AG09309 (cell line): ENCODE measurements at places on chromosomes 3 and 15.

- DNase-seq = no peak
These were observed 301.3 kb downstream of the ZNF385D start for GRCh38 chr3:21449738-21450137.

GRCh38 chr15:36896949-36897348 is 203.4 kb downstream of the MEIS2 start:
- DNase-seq = no peak

DNA sequence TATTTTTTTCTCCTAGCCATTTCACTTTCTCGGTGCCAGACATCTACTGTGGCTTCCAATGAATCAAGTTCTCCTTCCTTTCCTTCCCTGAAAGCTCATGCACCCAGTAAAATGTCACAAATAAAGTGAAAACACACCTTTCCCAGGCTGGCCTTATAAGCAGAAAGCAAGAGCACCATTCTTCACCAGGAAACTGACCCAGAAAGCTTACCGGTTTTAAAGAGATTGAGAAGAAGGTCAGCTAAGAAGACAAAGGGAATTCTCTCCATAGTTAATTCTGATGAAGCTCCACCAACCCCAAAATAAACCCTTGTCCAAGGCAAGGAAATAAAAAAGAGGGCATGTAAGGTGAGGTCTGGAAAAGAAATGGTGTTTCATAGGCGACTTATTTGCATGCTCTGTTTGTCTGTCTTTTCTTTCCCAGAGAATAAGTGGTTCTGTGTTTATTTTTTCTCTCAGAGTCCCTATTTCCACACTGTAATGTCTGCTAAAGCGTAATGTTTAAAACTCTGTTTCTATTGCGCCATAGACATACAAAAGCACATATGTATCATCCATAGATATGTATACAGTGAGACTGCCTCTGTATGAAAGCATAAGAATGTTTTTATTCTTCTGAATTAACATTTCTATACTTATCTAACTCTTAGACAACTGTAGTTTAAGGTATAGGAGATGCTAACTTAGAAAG is 2.8 kb downstream of the LSAMP start:
- DNase-seq = no peak

- no peak for DNase-seq
These were observed 31.5 kb downstream of the IGF2BP2 start for GRCh38 chr3:185793381-185793780.

- DNase-seq = no peak
These were observed 405.7 kb upstream of the MCTP2 start for GRCh38 chr15:93825682-93826081.

- DNase-seq = peak; percentile 63
These were observed 55.8 kb upstream of the DGKG start for GRCh38 chr3:186417791-186418190.

DNA sequence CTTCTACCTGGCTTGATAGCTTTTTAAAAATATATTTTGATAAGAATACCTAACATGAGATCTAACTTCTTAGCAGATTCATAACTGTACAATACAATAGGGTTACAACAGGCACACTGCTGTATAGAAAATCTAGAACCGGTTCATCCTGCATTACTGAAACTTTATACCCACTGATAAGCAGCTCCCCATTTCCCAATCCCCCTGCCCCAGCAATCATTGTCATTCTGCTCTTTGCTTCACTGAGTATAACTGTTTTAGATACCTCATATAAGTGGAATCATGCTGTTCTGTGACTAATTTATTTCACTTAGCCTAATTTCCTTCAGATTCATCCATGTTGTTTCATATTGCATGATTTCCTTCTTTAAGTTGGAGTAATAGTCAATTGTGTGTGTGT is 906.0 kb downstream of the GBE1 start:
- DNase-seq = no peak

GRCh38 chr15:60626051-60626450 is 147.1 kb upstream of the ICE2 start:
- DNase-seq = no peak

- DNase-seq = no peak
These were observed 11.7 kb downstream of the CLDN16 start for GRCh38 chr3:190399677-190400076.

- no peak for DNase-seq
These were observed 51.0 kb downstream of the PHC3 start for GRCh38 chr3:170130532-170130931.

GRCh38 chr3:126131881-126132750 is 48.2 kb upstream of the SLC41A3 start:
- no peak for DNase-seq

DNA sequence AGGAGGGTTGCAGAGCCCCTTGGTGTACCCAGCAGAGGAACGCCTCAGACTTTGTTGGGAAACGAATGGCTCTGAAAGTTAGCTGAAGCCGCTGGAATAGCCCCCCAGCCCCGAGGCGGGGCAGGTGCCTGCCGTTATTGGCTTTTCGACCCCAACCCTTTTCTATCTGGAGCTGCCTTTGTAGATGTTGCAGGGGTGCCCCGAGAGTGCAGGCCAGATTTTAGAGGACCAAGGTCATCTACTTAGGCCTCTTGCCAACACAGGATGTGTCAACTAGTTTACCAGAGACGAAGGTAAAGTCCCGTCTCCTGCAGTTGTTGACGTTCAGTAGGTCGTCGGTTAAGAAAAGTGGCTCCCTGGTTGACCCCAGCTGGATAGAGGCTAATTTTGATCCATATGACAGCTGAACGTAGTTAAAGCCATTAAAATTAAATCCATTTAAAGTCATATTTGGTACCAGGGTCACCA is 579 bp upstream of the UBE3A start:
- DNase-seq = no peak

DNA sequence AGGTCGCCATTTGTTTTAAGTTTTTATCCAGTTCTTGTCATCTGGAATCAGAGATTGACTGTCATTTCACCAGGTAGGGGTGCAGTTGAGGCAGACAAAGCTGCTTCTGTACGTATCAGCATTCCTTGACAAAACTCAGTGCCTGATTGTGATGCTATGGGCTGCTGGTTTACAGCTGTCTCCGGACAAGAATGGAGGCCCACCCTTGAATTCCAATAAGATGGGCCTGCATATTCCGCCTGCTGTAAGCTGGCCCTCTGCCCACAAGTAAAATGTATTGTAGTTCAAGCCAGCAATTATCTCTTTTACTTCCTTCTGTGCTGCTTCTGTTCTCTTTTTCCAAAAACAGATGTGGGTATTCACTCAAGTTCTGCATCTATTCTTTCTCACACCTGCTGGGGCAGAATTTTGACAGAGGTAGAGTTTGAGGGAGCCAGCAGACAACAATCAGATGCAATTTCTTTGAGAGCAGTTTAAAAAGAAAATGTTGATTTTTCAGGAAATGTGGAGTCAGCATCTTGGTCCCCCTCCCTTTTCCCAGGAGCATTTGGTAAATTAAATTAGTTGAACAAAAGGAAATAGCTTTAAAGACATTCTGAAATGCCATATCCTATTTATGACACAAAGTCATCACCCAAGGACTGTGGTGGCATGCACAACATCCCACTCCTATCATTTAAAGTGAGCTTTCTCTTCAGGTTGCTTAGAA is 53.5 kb downstream of the IQCH start:
- no peak for DNase-seq

GRCh38 chr3:35408882-35409281 is 230.4 kb upstream of the ARPP21 start:
- no peak for DNase-seq

- peak; percentile 93 for DNase-seq
These were observed 47.0 kb downstream of the PSMD6 start for GRCh38 chr3:63976161-63976871.

DNA sequence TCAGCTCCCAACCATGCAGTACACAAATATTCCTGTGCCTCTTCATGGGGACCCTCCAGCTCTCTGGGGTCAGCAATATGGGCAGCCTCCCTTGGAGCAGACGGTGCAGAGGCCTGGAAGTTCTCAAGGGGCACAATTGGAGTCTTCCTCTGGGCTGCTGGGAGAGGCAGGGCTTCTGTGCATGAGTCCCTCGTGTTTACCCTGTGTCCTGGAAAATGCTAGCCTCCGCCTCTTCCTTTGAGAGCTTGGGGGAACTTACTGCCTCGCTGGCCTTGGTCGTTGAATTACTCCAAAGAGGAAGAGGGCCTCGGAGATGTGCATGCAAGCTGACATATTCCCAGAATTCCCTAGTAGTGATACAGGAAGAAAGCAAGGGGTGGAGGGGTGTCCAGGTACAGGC is 284.4 kb upstream of the IGF1R start:
- DNase-seq = no peak

GRCh38 chr3:101954936-101955335 is 105.6 kb downstream of the NFKBIZ start:
- no peak for DNase-seq

DNA sequence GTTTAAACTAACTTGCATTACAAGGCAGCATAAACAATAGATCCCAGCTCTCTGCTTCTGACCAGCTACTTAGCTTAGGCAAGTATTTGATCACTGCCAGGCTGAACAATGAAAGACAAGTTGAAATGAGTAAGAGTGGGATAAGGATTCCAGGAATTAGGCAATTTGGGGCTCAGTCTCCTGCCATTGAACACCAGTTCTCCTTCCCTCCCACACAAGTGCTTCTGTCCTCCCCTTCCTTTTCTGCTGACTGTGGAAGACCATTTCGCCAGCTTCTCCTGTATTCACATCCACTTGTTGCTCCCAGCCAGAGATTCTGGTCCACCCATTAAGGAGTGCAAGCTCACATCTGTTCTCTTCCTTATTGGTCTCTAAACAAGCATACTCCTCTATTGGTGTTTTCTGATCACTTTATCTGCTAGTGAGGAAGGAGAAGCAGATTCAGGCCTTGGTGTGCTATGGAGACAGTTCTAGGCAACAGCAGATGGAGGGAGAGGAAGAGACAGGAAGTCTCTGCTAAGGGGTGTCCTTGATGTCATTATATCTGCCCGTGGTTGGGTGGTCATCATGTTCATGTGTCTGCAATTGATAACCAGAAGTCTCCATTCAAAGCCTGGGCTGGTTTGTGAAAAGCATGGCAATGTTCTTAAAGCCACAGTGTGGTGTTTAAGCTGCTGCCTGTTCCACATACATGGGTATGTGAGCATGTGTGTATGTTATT is 121.5 kb downstream of the PLCL2 start:
- no peak for DNase-seq

DNA sequence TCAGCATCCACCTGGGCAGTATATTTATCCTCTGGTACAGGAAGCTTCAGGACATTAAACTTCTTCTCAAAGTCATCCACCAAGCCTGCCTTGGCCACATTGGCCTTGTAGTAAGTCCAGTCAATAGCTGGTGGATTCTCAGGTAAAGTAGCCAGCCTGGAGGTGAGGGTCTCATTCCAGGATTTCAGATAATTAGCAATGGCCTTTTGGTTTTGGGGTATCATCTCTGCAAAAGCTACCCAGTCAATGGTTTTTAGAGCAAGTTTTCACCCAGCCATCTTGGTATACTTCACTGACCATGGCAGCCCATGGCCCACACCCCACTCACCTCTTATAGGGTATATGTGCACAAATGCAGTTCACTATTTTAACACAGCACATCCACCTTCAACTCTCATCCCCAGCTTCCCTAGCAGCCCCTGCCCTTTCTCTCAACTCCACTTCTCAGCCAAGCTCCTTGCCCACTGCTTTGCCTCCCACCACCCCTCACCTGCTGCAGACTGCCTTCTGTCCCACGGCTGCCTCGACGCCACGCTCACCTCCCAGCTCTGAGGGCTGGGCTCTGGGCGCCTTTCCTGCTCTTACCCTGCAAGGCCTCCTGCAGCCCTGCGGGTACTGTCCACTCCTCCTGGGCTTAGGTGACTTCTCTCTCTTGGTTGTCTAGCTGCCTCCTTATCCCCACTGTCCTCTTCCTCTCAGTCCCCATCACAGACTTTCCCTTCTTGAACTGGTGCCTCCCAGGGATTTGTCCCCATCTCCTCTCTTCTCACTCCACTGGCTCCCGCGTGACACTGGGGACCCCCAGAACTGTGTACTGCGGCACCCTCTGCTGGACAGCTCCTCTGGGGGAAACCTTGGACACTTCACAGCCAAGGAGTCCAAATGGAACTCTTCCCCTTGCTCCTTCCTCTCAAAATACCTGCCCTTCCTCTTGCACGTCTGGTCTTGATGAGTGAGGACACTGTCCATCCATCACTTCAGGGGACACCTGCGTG is 1.7 kb upstream of the TGM5 start:
- no peak for DNase-seq

DNA sequence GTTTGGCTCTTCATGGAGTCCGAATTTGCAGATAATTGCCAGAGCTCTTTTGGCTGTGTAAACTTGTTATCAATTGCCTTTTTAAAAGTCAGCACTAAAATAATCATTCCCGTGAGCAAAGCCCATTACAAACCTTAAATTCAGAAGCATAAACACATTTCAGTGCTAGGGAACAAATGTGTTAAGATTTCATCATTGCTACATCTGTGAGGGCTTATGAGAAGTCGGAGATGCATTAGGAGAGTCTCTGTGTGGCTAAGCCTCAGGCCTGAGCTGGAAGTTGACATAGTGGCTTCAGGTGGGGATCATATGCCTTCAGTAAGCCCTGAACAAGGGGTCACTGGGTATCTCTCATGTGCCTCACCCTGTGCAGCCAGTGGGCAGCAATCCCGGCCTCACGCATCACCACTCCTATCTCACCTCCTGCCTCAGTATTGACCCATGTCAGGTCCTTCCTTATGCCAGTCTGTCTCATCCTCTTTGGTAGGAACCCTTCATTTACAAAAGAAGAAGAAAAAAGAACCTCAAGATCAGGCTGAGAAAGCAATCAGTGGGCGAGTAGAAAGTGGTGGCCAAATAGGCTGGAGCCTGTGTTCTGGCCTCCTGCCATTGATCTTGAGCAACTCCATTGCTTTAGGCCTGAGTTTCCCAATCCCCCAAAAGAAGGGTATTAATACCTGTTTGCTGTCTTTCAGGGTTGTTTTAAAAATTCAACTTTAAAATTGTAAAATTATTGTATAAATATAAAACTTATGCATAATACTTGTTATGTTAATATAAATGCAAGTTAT is 233.5 kb downstream of the IL20RB start:
- DNase-seq = no peak

- no peak for DNase-seq
These were observed 999.0 kb downstream of the TUSC7 start for GRCh38 chr3:117708601-117709000.

DNA sequence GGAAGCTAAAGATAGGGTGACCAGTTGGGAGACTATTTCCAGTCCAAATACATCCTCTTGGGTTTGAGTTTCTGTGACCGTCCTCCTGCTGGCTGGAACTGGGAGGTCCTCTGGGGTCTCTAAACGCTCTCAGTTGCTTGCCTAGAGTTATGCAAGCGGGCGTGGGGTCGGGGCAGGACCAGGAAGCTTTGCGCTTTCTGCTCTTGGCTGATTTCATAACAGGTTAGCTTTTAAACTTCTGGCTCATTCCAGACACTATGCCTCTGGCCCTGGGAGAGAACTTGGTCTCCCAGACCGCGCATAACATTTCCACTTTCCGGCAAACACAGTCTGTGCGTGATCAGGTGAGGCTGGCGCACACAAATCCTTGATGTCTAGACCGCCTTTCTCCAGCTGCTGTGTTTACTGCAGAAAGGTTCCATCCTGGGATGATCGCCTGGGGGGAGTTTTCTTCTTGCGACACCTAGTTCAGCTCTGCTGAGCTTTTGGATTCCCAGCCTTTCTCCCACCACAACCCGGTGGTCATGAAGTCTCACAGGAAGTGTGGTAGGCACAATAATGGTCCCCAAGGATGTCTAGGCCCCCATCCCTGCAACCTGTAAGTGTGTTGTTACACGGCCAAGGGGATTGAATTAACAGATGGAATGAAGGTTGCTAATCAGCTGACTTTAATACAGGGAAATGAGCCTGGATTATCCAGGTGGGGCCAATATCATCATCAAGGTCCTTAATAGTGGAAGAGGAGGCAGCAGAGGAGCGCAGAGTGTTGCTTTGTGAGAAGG is 23.6 kb upstream of the CGNL1 start:
- DNase-seq = no peak

- DNase-seq = no peak
These were observed 20.3 kb downstream of the SHOX2 start for GRCh38 chr3:158085931-158086330.
